Left renal pelvis (tissue), 4 donors: ENCODE measurements at places on chromosomes 1 and 21.

DNA sequence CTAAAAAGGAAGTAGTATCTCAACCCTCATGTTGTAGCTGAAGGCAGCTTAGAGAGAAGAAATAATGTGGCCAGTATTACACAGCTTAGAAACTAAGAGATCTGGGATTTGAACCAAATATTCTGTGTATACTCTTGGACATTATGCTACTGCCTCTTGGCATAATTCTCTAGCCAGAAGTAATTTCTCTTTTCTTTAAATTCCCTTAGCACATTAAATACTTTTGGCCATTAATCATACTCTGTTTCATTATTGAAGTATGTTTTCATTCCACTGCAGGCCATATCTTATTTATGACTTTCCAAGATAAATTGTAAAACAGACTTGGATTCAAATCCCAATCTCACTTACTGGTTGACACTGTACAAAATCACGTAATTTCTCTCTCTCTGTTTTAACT is 181.3 kb upstream of the SPAG17 start:
- DNase-seq: no peak

- DNase-seq: no peak
These were observed 107.8 kb upstream of the WNT4 start for GRCh38 chr1:22250724-22251123.

DNA sequence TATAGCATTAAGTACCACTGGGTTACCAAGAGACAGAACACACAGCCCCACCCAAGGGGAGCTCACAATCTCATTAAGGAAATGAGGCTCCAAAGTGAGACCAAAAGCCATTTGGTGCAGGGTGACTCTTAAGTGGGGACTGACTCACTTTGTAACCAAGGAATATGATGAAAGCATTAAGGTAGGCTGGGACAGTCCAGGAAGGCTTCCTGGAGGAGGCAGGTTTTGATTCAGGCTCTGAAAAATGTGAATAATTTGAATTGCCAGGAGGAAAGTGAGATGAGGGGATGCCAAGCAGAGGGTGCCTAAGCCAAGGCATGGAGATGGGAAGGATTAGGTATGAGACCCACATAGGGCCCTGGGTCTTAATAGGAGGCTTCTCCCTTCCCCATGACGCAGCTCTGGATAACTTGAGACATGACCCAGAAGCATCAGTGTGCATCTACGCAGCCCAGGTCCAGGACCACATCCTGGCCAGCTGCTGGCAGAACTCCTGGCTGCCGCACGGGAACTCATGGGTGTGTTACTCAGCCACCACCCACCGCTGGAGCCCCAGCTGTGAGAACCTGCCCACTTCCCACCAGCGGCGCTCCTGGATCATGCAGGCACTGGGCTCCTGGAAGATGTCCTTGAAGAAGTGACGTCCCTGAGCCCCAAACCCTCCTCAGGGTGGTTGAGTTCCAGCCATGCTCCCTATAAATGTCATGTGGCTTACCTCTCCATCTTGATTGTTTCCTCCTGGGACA is 5.9 kb upstream of the TTC4 start:
- DNase-seq: no peak

GRCh38 chr1:156444407-156445001 is 56.1 kb downstream of the MEF2D start:
- DNase-seq: no peak

DNA sequence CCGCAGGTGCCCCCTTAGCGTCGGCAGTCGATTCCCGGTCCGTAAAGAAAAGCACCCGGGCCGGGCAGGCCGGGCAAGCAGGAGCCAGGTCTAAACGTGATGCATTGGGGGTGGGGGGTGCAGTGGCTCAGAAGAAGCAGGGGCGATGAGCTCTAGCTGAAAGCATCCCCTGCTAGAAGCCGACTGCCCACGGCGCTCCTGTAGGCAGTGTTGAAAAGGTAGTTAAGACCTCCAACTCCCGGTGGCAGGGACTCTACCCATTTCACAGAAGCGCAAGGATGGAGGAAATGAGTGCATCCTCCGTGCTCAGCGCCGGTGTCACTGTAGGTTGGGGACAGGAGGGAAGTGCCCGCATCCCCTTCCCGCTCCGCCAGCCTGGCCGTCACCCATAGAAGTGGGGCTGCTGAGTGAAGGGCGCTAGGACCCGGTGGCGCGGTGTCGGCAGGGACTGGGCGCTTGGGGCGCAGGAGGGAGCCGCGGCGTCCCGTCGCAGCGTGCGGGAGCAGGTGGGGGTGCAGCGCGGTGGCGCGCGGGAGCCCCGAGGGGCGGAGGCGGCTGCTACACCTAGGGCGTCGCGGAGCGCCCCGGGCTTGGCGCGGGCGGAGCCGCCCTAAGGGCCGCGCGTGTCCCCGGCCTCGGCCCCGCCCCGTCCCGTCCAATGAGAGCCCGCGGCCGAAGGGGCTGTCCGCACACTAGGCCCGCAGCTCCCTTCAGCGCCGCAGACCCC is at the start of gene WNT2B:
Gene WNT2B (plus strand): TSS at position 688 of the 727 bp plus-strand sequence. CDS start 298 bp downstream, outside the sequence.
- DNase-seq: no peak
